ENCODE measurements at places on chromosomes 4 and X.

DNA sequence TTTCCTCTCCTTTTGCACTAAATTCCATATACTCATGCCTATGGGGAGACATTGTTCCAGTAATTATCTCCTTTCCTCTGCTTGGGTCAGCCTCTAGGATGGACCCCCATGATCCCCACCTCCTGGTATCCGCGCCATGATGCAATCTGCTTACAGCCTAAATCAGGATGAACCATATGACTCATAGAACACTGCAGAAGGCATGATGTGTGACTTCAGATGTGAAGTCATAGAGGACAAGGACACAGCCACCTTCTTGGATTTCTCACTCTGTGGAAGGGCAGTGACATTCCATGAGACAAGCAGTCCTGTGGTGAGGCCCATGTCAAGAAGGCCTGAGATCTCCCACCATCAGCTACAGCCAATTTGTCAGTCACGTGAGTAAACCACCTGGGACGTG is 9.0 kb upstream of the TMEM144 start:
- DNase-seq: no peak

- no peak for DNase-seq
These were observed 8.6 kb downstream of the BLOC1S4 start for GRCh38 chr4:6724421-6725111.

- no peak for DNase-seq
These were observed 3.3 kb upstream of the BBS7 start for GRCh38 chr4:121873604-121874003.

DNA sequence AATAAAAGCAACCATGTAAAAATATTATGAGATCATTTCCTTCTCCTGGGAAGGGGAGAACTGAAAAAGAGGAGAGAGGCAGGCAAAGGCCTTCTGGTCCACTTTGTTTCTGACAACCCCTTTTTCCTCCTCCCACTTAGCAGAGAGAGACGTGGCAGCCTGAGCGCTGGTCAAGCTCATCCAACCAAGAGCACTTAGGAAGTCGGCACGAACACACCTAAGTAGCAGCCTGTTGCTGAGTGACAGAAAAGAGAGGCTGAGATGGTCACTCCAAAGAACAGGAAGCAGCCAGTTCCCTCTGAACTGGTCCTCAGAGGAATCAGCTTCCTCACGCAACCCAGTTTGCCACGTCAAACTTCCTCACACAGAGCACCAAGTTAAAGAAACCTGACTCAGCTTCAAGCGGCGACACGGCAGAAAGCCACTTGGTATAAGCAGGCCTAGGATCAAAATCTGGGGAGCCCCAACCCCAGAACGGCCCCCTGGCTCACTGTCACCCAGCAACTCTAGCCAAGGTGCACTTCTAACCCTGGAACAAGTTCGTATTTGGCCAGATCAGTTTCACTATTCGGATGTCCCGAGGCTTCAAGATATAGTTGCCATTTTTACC is 861 bp downstream of the SEC24D start:
- DNase-seq: peak; percentile 38

DNA sequence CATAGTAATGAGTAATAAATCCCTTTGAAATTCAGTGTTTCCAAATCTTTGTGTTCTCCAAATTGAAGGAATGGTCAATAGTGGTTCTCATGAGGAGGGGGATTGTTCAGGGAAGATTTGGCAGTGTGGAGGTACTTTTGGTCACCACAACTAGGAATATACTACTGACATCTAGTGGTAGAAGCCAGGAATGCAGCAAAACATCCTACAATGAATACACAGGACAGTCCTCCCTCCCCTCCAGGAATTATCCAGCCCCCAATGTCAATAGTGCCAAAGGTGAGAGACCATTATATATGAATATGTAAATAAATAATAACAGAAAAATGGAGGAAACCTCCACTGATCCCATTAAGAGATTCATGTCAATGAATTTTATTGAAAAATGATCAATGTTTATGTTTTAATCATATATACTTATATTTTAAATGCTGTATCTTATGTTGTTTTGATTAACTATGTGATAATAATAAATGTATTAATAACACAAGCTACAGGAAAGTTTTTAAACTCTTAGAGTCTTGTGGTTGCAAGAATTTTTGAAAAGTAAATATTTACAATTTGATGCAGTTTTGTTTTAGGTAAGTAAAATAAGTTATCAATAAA is 14.4 kb upstream of the FAM9A start:
- peak; percentile 0 for DNase-seq

DNA sequence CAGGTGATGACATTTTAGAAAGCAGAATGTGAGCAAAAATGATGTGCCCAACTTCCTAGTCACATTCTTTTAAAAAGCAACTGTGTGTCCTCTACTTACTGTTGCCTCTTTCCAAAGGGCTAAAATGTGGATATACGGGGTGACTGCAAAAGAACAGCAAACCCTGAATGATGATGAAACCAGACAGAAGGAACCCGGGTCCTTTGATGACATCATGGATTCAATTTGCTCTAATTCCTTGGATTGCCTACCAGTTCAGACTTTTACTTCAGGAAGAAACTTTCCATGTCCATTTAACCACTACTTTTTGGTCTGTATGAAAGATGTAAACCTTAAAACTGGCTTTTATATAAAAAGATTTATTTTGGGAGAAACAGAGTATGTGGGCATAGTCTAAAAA is 190.9 kb upstream of the MAB21L2 start:
- DNase-seq: no peak

DNA sequence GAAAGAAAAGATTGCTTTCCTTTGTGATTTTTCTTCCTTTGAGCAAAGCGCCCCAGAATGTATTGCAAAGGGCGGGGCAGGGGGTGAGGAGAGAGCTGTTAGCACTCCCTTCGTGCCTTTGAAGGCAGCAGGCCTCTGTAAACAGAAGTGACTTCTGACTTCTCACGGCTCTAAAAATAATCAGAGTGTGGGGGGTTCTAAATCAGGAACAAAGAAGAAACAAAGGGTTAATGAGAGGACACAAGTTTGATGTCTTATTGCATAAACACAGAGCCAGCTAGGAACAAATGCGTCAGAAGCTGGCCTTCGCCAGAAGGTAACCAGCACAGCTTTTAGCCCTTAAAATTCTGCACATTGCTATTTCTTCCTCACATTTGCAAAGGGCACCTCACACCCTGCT is 626.2 kb downstream of the MID1IP1 start:
- no peak for DNase-seq

GRCh38 chr4:44228326-44228725 is 220.3 kb downstream of the KCTD8 start:
- DNase-seq: no peak

DNA sequence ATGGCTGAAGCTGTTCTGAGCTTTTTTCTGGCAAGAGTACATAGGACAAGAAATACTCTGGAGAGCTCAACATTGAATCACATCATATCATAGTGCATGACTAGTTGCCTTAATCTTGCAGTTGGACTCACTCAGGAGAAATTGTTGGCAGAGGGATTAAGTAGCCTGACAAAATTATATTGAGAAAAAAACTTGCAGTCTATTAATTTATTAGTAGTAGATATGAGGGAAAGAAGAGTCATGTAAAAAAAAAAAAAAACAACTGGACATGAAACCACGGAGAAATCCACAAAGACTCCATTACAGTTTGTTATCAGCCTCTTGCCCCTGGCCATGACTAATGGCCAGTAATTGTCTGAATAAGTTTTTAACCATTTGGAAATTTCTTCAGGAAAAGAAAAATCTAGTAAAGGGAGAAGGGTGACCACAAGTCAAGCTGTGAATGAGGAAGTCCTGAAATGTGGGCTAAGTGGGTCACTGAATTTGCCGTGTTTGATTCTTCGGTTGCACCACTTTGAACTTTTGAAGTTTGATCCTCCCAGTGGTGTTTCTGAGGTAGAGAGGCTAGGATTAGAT is 45.6 kb downstream of the FHL1 start:
- no peak for DNase-seq

- DNase-seq: no peak
These were observed 76.6 kb downstream of the ITIH6 start for GRCh38 chrX:54721424-54721823.

DNA sequence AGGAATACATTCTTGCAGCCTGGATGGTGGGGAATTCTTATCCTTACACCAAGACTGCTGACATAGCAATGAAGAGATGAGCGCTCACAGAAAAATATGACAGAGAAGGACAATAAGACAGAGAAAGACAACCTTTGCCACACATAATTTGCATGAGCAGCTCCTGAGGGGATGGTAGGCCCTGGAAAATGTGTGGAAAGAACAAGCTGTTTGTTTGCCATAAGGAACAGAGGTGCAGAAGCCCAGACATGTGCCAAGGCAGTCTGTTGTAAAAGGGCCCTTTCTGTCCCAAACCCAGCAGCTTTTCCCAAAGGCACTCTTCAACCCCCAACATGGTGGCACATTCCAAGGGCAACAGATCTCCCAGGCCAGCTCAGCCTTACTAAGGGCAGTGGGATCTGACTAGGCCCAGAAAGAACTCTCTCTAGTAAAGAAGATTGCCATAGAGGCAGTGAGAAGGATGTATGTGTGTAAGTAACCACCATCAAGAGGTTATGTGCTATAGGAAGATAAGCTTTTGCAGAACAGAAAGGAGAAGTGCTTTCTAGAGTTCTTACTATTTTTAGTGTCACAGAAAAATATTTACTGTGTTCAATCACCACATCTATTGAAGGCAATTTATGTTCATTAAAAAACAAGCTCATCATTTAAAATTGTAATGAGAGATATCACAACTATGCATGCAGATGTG is 287.0 kb upstream of the RASGEF1B start:
- DNase-seq: no peak

- DNase-seq: no peak
These were observed 1.1 kb upstream of the RPS6KA6 start for GRCh38 chrX:84189125-84189524.

DNA sequence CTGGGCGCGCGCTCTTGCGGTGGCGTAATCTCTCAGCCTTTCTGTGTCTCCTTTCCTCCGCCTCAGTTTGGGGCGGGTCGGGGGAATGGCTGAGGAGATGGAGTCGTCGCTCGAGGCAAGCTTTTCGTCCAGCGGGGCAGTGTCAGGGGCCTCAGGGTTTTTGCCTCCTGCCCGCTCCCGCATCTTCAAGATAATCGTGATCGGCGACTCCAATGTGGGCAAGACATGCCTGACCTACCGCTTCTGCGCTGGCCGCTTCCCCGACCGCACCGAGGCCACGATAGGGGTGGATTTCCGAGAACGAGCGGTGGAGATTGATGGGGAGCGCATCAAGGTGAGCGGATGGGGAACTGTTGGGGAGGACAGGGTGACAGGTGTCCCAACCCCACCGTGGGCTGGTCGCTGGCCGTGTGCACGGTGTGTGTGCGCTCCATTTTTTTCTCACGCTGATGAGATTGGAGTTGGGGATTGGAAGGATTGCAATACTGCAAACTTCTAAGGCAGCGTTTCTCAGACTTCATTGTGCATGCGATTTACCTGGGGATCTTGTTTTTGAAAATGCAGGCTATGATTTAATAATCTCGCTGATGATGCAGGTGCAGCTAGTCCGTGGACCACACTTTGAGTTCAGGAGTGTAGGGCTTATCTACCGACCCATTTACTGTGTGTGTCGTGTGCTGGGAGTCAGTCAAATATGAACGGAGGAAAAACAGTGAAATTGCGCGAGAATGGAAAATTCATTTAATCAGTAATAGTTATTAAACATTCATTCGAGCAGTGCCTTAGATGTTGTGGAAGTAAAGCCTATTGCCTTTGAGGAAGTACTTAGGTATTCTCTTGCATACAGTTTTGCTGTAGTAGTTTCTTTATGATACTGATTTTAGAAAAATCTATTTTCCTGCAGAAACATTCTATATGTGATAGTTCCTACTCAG is at the start of gene RAB33B:
TSS of gene RAB33B (plus strand) at position 11 of the 935 bp plus-strand sequence. CDS start at position 86, 75 bp downstream.
- DNase-seq: no peak

DNA sequence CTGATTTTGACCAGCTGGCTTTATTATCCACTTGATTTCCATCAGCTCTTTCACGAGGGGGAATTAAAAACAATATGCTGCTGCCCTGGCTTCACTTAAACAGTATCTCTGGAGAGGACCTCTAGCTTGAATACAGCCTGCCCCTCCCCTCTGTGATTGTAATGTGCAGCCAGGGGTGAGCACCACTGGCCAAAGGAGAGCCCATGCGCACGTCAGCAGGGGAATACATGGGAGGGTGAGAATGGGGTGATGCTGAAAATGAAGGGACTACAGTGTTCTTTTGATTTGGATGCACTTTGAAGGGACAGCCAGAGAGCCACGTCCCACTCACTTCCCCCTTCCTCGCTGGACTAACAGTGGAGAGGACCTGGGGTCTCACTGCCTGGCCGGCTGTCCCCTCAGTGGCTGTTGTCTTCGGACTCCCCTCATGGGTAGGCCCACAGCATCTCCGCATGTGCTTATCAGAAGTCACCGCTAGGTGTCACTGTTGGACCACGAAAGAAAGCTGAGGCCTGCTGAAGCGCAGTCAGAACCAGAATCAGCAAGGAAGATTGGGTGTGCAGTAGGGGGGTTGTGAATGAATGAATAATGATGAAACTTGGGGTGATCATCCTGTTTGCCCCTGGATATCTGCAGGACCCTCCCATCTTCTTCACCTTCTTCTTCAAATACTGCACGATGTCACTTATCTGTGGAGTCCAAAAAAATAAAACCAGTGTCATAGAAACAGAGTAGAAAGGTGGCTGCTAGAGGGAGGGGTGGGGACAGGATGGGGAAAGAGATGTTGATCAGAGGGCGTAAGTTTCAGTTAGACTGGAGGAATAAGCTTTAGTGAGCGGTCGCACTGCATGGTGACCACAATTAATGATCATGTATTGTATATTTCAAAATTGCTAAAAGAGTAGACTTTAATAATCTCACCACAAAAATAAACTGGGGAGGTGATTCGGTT is 32.8 kb downstream of the CLCN4 start:
- DNase-seq: peak; percentile 77

- no peak for DNase-seq
These were observed 19.1 kb upstream of the RAP1GDS1 start for GRCh38 chr4:98242063-98242462.

- no peak for DNase-seq
These were observed 2.0 kb upstream of the TEC start for GRCh38 chr4:48271626-48272025.

DNA sequence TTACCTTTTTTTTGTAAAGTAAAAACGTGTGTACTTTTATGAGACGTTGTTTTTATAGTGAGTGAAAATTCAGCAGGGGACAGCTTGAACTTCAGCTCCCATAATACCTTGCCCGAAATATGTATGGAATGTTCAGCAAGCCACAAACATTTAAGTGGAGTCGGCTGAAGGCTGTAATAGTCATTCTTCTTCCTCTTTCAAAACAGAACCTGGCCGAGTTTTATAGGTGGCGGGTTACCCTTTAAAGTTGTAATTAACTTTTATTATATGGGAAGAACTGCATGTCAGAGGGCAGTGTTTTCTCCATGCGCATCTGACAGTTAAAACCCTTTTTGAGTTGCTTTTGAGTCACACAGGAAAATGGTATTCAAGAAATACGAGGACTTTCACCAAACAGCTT is 50.7 kb downstream of the CLDN34 start:
- DNase-seq: no peak
